ENCODE measurements at places on chromosomes 16 and 17.

DNA sequence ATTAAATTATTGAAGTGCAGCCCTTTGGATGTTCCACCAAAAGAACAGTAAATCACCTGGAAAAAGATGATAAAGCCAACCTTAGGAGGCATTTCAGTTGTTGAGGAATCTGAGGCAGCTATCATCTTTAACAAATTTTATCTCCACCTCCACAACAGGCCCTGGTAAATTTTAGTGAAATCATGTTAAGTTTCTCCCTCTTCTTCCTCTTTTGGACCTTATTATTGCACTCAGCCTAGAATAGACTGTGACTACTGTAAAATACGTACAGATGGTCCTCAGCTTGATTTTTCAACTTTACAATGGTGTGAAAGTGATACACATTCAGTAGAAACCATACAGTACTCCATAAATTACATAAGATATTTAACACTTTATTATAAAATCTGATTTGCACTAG, 90.3 kb downstream of the USP32 start:
- no peak for DNase-seq

DNA sequence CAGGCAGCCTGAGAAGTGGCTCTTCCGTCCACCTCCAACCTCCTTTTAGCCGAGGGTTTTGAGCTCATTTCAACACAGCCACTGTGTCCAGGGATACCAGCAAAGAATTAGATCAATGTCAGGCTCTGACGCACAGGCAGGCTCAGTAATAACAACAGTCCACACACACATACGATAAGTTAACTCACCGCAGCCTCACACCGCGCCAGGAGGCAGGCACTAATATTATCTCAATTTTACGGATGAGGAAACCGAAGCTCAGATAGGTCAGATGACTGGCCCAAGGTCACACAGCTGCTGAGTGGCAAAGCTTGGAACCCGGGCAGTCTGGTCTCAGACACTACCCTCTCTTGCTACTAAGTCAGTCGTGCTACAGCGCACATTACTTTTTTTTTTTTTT, 22.9 kb downstream of the ABR start:
- DNase-seq: no peak

DNA sequence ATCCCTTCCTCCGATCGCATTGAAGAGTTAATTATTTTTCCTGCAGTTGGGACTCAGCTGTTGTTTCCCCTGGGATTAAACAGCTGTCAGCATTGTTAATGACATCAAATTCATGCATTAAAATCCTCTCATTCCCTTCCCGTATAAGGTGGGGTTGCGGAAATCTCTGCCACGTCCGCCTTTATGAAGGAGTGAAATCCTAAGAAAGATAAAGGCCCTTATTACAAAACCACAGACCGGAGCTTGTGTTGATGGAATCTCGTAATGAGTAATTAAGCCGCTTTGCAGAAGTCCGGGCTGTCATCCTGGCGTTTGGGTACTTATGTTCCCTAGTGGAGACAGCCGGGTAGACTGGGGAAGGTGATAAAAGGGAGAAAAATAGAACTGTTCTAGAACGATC, 627.6 kb downstream of the MAF start:
- no peak for DNase-seq

DNA sequence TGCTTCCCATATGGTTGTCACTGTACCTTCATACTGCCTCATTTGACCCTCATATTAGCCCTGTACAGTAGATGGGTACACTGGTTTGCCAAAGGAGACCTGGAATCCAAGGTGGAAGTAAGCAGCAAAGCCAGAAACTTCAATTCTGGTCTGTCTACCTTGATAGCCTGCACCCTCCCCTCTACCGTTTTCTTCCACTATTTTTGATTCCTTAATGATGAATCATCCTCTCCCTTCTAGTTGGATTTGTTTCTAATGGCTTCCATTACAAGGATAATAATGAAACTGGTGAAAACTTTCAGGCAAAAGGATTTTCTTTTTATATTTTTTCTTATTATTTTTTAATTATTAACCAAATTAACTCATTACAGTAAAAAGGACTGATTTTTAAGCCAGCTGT, 17.3 kb downstream of the TAC4 start:
- no peak for DNase-seq

- DNase-seq: no peak
Observed at GRCh38 chr17:64041912-64042311, 21.5 kb upstream of the ICAM2 start.

DNA sequence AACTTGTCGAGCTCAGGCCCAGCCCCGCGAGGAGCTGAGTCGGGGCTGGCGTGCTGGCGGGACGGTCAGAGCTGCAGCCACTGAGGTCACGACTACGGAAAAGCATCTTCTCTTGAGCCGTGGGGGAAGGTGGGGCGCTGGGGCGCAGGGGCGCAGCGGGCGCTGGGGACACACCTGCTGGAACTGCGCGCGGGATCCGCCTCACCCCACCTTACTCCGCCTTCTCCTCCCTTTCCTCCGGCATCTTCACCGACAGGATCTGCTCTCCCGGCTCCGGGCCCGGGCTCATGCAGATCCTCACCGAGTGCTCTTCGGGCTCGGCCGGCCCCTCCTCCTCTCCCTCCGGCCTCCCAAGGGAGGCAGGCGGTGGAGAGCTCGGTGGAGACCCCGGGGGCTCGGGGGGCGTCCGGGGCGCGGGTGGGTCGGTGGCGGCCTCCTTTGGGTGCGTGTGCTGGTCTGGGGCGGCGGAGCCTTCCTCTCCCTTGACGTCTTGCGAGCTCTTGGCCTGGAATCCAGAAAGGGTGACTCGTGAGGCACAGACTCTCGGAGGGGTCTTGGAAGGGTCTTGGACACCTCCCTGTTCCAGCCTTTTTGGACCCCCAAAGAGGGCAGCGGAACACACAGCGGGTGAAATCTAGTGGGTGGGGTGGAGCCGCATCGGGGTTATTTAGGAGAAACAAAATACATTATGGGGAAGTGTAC, 81.8 kb upstream of the KIFC3 start:
- DNase-seq: no peak
